GM13977 (cell line): ENCODE measurements at places on chromosomes 13 and 19.
A peak's percentile ranks its signal among the peaks of the same experiment; 100 is the strongest.

- no peak for DNase-seq
Observed at GRCh38 chr19:33260628-33261418, 35.2 kb upstream of the SLC7A10 start.

- DNase-seq, result no peak
Observed at GRCh38 chr19:54469496-54469934, 3.6 kb downstream of the CDC42EP5 start.

- no peak for DNase-seq
Observed at GRCh38 chr13:73075546-73075945, 16.7 kb downstream of the KLF5 start.

DNA sequence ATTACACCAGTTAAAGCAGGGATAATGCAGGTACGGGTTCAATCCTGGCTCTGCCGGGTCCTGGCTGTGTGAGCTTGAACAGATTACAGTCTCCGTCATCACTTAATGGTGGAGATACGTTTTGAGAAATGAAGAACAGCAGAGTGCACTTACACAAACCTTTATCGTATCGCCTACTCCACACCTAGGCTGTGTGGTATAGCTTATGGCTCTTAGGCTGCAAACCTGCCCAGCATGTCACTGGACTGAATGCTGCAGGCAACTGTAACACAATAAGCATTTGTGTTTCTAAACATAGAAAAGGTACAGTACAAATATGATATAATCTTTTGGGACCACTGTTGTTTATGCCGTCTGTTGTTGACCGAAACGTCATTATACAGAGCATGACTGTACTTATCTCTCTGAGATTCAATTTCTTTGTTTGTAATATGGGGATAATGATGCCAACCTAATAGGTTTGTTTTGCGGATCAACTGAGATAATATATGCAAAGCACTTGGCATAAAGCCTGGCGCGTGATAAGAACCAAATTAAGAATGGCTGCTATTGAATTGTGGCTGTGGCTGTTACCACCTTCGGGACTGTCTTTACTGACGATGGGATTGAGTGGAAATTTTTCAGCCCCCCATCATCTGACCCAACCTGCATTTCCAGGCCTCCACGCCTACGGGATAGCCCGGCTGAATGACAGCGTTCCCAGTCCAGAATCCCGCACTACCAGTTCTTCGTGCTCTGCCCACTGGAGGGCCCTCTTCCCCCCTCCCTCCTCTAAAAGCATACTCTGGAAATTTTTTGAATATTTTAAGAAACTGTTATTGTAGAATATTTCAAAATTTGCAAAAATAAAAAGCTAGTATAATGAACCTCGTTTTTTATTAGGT is 11.2 kb downstream of the KRTDAP start:
- DNase-seq, result no peak

- DNase-seq, result no peak
Observed at GRCh38 chr13:109874484-109875454, 88.4 kb upstream of the IRS2 start.

- no peak for DNase-seq
Observed at GRCh38 chr19:35519291-35519690, 5.8 kb upstream of the DMKN start.

- DNase-seq, result peak; percentile 49
Observed at GRCh38 chr13:97359181-97360057, 74.5 kb upstream of the RAP2A start.

GRCh38 chr13:71309905-71310304 is 557.1 kb downstream of the DACH1 start:
- no peak for DNase-seq

GRCh38 chr19:6999933-7000332 is 21.3 kb downstream of the MBD3L2B start:
- DNase-seq, result no peak

- no peak for DNase-seq
Observed at GRCh38 chr13:110538632-110539031, 22.9 kb downstream of the RAB20 start.

DNA sequence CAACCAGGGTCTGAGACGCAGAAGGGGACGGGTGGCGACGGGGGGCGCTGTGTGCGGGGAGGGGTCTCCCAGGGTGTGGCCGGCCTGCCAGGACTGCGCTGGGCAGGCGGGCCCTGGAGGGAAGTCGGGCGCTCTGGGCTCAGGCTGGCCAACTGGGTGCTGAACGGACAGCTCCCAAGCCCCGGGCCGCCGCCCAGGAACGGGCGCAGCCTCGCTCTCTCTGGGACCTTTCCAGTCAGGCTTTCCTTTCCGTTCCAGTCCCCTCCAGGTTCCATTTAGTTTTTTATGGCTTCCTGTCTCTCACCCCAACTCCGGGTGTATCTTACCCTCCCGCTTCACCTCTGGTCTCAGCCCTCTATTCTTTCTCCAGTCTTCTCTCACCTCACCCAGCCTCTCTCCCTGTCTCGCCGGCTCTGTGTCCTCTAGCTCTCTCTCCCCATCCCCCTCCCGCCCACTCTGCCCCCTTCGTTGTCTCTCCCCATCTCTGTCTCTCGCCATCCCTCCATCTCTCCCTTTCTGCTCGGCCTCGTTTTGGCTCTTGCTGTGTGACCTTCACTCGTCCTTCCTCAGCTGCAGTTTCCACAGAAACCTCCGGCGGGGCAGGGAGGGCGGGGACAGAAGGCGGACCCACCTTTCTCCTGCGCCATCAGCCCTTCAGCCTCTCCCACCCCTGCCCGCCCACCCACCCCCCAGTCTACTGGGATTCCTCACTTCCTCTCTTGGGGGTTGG is 3.3 kb upstream of the ATP1A3 start:
- DNase-seq, result peak; percentile 83

DNA sequence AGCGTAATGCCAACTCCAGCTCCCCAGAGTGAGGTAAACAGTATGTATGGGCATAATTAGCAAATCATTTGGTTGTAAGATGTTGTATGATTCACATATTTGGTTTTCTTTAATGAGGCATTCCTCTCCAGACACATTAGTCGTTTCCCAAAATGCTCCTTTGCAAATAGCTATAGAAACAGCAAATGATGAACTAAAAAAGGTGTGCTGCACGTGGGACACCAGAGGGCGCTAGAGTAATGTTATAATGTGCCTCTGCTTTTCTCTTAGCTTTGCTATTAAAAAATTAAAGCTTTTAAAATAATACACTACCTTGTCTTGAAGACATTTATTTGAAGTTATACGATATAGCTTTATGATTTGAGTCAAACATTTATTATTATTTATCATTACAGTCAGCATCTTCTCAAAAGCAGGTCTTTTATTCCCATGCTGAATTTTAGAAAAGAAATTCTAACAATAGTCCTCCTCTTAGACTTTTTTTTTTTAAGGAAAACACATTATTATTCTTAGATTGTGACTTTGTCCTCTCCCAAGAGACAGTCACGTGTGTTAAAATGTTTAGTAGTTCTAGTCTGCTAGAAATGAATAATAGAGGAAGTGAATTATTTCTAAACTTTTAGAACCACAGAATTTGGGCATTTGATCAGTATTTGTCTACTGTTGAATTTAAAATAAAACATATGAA is 121.6 kb upstream of the FRY start:
- DNase-seq, result no peak

DNA sequence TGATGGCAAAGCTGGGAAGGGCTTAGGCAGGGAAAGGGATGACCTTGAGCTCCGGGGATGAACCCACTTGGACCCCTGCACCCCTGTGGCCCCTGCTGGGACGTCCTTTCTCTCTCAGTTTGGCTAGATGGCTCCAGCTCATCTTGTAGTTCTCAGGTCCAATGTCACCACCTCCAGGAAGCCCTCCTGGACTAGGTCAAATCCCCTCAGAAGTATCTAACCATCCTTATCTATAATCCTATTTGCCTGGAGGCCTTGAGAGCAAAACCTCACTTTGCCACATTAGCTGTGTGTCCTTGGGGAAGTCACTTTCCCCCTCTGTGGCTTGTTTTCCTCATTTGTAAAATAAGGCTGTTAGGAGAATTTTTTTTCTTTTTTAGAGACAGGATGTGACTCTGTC is 42.7 kb upstream of the NFIC start:
- DNase-seq, result no peak

DNA sequence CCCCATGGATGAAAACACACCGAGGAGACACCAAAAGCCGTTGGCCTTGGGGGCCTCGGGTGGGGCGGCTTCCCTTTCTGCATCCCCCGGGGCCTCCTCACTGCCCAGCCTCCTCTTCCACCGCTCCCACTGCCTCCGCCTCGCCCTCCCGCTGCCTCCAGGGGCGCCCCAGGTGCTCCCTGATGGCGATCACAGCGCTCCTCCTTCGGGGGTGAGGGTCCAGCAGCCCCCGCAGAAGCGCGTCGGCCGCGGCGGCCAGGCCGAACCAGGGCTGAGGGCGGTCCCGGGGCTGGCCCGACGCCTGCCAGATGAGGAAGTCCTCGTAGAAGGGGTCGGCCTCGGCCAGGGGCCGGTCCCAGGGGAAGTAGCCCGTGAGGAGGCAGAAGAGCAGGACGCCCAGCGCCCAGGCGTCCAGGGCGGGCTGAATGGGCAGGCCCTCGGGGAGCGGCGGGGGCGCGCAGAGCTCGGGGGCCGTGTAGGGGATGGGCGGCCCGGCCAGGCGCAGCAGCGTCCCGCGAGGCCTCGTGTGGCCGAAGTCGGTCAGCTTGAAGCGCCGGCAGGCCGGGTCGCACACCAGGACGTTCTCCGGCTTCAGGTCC is 7.2 kb downstream of the SBK2 start:
- no peak for DNase-seq

GRCh38 chr19:49564616-49565045 is 15.7 kb downstream of the NOSIP start:
- DNase-seq, result no peak

GRCh38 chr19:30802424-30803013 is 430.3 kb downstream of the ZNF536 start:
- DNase-seq, result no peak

- DNase-seq, result no peak
Observed at GRCh38 chr19:30423481-30423880, 51.3 kb downstream of the ZNF536 start.

- DNase-seq, result peak; percentile 2
Observed at GRCh38 chr19:33631609-33631973, 9.8 kb downstream of the CHST8 start.

DNA sequence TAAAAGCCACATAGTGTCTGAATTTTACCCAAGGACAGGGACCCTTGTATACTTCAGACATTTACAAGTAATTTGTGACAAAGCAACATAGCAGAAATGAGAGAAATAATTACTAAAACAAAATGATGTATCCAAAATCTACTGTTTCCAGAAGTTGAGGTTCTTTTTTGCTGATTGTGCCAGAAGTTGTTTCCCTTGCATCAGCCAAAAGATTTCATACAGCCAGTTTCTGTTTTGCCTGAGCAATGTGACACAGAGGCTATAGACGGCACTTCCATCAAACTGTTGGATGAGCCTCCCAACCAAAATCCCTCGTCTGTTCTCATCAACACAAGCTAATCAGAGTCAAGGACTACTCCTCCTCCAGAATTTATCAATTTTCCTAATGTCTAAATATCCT is 913.2 kb upstream of the GPC6 start:
- DNase-seq, result no peak

GRCh38 chr19:41226874-41227390 is 7.9 kb downstream of the AXL start:
- DNase-seq, result no peak

GRCh38 chr19:11453468-11454341 is 18.3 kb downstream of the PRKCSH start:
- DNase-seq, result peak; percentile 74

- DNase-seq, result no peak
Observed at GRCh38 chr19:31519908-31520307, 170.7 kb upstream of the TSHZ3 start.

- no peak for DNase-seq
Observed at GRCh38 chr19:33472226-33472625, 49.4 kb downstream of the PEPD start.

- no peak for DNase-seq
Observed at GRCh38 chr19:58394821-58395219, 636 bp upstream of the RNF225 start.

- DNase-seq, result no peak
Observed at GRCh38 chr13:74258961-74259360, 124.8 kb upstream of the KLF12 start.

DNA sequence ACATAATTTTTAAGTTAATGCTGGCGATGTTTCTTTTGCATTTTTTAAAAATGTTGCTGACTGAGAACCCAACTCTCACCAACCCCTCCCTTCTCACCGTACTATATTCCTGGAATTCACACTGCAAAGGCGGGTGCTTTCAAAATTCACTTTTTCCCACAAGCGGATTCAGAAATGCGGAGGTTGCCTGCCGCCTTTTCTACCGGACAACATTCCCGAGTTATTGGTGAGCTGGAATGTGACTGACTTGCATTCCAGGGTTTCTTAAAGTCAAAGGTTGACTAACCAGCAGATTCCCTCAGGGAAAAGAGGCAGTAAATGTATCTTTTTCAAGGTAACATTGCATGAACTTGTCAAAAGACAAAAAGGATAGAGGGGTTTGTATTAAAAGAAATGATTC is 113.3 kb downstream of the RAB20 start:
- no peak for DNase-seq

GRCh38 chr13:98751861-98752466 is 508 bp downstream of the SLC15A1 start:
- DNase-seq, result no peak

DNA sequence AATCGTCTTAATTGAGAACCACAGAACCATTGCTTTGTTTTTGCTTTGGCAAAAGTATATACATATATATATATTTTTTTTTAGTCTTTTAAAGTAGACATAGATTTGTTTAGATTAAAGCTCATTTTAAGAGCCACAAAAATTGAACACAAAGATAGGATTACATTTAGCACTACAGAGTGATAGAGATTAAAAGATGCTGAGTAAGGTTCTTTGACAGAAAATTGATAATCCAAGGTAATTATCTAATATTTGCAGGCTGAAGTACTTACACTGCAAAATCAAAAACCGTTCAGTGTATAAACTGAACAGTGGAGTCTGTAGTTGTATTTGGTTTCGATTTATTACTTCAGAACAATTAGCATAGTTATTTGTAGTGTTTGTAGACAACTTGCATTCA is 24.5 kb upstream of the ZNF98 start:
- DNase-seq, result no peak

GRCh38 chr19:2201473-2202148 is 34.5 kb downstream of the PLEKHJ1 start:
- DNase-seq, result no peak

DNA sequence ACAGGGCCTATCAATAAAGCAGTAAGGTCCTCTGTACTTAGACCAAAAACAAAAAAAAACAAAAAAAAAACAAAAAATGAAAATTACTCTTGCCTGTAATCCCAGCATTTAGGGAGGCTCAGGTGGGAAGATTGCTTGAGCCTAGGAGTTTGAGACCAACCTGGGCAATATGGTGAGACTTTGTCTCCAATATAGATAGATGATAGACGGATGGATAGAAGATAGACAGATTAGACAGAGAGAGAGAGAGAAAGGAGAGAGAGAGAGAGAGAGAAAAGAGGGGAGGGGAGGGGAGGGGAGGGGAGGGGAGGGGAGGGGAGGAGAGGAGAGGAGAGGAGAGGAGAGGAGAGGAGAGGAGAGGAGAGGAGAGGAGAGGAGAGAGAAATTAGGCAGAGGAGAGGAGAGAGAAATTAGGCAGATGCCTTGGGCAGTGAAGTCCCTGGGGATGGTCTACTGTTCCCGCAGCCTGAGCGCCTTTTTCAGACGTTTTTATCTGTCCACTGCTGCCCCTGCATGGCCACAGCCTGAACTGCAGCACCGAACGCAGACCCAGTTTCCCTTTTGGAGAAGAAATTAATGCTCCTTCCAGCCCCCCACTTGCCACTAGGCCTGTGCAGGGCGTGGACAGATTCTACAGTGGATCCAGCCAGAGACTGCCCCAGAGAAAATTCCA is 9.8 kb upstream of the ZNF627 start:
- DNase-seq, result peak; percentile 79
